Astrocyte of the spinal cord (primary cell): ENCODE measurements at places on chromosomes 7 and 10.
A peak's percentile ranks its signal among the peaks of the same experiment; 100 is the strongest.

GRCh38 chr10:32955790-32956189 is 2.2 kb downstream of the ITGB1 start:
- no peak for DNase-seq

- no peak for DNase-seq
These were observed 97.3 kb downstream of the GRB10 start for GRCh38 chr7:50685135-50686065.

GRCh38 chr10:125844751-125845221 is 21.4 kb downstream of the BCCIP start:
- DNase-seq: no peak

DNA sequence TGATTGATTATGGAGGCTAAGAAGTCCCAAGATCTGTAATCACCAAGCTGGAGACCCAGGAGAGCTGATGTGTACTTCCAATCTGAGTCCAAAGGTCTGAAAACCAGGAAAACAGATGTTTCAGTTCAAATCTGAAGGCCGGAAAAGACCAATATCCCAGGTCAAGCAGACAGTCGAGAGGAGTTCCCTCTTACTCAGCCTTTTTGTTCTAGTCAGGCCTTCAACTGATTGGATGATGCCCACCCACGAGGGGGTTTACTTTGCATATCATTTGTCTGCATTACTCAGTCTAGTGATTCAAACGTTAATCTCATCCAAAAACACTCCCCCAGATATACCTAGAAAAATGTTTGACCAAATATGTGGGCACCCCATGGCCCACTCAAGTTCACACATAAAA is 7.4 kb upstream of the ARID5B start:
- no peak for DNase-seq

DNA sequence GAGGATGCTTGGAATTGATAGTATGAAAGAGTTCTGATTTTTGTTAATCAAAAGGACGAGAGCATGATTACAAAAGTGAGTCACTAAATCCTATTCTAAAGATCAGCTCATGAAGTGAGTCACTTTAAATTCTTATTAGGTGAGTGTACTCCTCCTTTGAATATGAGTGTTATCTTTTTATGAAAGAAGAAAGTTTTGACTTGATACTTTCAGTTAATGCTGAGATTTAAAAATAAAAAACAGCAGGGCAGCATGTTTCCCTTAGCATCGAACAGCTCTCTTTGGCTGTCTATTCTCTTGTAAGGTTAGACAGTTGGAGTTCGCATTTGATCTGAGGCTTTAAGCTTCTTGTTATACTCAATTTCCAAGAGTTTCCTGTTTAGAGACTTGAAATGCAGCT is 222.0 kb downstream of the TWIST1 start:
- DNase-seq: peak; percentile 81

GRCh38 chr7:140035400-140036223 is 27.1 kb downstream of the PARP12 start:
- peak; percentile 37 for DNase-seq

GRCh38 chr10:76430061-76430645 is 998.7 kb downstream of the LRMDA start:
- peak; percentile 16 for DNase-seq

DNA sequence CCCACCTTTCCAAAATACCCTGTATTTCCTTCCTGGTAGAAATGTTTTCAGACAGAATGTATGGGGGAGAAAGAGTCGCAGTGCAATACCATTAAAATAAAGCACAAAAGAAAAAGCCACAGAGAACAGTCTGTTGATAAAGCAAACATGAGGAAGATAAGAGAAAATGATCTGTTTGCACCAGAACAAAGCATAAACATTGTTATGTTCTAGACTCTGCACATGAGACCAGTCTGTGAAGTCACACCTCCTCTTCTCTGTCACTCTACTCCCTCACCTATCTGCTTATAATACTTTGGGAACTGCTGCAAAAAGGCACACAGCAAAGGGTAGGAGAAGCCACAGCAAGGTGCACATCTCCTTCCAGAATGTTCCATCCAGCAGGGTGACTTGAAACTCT is 67.2 kb upstream of the LRGUK start:
- DNase-seq: no peak

DNA sequence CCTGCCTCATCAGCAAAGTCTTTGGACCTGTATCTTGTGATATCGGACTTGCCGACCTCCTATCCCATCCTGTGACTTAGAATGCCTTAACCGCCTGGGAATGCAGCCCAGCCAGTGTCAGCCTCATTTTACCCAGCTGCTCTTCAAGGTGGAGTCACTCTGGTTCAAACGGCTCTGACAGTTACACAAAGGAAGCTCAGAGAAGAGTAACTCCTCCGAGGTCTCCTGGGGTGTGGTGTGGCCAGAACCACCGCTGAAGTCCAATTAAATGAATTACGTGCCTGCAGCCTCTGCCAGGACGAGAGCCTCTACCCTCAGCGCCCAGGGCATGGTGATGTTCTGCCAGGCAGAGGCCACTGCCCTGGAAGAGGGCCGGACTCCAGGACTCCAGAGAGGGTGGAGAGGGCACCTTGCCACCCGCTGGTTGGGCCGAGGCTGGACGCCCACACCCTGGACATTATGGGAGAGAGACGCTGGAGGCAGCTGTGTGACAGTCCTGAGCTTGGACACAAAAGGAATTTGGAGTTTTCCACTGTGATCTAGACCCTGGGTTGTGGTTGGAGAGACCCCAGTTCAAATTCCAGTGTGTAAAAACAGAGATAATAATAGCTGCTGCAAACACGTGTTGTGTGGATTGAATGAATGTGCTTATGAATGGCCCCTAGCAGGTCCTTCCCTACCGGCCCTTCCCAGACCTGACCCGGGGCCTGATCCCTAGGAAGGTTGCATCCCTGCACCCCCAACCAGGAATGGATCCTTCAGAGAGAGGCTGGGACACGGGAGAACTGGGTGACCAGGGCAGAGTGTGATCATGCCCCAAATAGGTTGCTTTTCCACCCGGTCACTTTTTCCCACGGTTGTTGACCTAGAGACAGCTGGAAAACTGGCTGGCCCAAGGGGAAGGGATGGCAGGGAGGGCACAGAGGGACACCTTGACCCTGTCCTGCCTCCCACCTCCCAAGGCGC is 37.8 kb upstream of the FZD9 start:
- no peak for DNase-seq

- no peak for DNase-seq
These were observed 59.8 kb downstream of the PTEN start for GRCh38 chr10:87923233-87923632.

DNA sequence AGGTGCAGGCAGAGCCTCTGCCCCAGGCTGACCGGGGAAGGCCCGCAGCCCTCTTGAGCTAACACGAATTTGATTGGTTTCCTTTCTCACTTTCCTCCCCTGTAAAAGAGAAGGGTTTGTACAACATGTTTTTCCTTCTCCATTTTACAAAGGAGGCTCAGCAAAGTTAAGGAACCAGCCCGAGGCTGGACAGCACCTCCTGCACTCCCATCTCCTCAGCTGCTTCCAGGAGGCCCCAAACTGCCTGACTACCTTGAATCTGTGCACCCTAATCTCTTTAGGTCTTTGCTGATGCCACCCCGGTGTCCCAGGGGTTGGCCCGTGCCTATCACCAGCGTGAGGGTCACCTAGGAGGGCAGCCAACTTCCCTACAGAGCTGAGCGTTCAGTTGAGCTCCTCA is 4.2 kb downstream of the ALKBH4 start:
- no peak for DNase-seq

GRCh38 chr7:159192725-159193453 is 48.2 kb upstream of the VIPR2 start:
- no peak for DNase-seq

- no peak for DNase-seq
These were observed 136.1 kb downstream of the CELF2 start for GRCh38 chr10:11153766-11154165.

DNA sequence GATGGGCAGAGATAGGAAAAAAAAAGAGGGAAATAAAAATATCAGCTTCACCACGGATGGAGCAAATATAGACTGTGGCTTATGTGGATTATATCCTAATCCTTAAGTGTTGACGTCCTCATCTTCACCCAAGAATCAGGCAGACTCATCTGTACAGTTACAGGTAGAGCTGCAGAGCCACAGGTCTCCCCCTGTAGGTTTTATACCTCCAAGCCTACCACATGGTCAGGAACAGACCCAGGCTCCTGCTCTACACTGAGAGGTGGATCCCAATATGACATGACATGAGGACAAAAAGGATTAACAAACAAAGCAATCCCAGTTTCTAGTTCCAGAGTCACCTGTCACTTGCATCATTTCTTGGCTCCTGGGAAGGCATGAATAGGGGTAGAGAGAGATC is 400.8 kb downstream of the SEMA3D start:
- no peak for DNase-seq

DNA sequence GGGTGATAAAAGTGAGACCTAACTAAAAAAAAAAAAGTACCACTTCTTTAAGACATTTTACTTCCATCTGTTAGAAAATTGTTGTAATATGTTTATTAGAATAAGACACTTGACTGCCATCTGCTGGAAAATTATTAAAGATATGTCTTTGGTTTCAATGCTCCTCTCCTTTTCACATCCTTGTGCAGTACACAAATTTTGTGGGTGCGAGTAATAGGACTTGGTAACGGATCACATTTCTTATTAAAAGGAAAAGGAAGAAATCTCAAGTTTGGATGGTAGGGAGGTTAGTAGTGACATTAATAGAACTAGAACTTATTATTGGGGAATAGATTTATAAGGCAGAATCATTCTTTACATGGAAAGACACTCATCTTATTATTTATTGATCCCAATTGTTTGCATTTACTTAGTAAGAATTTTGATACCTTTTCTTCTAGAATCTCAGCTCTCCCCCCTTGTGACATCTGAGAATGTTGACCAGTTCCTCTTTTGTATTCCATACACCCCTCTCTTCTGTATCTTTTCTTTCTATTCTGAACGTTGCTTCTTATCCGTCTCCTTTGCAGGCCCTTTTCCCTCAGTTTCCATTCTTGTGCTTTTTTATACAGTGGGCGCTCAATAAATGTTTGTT is 43.0 kb upstream of the RPA3 start:
- DNase-seq: peak; percentile 78

- peak; percentile 71 for DNase-seq
These were observed 62.9 kb upstream of the FAM171A1 start for GRCh38 chr10:15433850-15434537.

DNA sequence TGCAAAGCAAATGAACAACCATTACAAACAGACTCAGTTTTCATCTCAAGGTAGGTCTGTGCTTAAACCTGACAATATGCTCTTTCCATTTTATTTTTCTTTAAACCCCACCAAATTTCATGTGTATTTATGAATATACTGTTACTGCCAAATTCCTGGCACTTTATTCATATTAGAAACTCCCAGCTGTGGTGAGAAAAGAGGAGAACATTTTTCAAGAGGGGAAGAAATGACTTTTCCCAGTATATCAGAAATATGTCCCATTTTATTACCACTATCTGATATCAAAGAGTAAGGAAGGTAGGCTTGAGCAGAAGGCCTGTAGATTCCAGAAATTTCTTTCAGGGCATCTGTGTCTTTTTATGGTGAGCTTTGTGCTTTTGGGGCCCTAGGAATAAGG is 189.6 kb downstream of the ADAM12 start:
- no peak for DNase-seq

- no peak for DNase-seq
These were observed 7.1 kb downstream of the CRYGN start for GRCh38 chr7:151432658-151433521.

- peak; percentile 2 for DNase-seq
These were observed 29.3 kb downstream of the DYNC2I1 start for GRCh38 chr7:158885624-158886023.

GRCh38 chr7:137480824-137481365 is 137.4 kb upstream of the PTN start:
- DNase-seq: peak; percentile 62

DNA sequence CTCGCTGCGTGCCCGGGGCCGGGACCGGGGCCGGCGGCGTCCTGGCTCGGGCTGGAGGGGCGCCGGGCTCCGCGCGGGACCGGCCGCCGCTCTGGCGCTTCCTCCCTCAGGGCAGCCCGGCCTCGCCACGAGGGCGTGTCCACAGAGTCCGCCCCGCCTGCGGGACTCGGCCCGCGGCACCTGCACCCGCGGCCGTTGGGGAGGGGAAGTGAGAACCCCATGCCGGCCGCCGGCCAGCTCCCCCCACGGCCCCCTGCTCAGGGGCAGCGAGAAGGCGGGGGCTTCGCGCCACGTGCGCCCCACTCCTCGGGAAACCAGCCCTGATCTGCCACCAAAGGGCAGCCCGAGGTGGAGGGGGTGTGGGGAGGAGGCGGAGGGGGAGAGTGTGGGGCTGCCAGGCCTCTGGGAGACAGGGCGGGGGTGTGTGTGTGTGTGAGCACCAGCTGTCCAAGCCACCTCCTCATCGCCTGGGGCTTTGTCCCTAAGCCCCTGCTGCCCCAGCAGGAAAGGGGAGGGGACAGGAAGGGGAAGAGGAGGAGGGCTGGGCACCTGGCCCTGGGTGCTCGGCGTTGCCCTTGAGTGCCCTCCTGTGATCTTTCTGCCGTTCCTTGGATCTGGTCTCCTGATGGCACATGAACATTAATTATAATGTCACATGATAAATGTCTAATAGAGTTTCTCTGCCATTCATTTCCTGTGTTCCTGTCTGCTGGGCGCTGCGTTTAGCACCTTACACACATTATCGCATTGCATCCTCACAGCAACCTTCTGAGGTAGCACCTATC is at the start of gene PIK3AP1:
PIK3AP1 (minus strand) TSS at position 93 of the 785 bp plus-strand sequence. CDS start 120 bp downstream, outside the sequence.
- no peak for DNase-seq

- peak; percentile 13 for DNase-seq
These were observed 22.9 kb upstream of the GPR22 start for GRCh38 chr7:107446988-107447387.

DNA sequence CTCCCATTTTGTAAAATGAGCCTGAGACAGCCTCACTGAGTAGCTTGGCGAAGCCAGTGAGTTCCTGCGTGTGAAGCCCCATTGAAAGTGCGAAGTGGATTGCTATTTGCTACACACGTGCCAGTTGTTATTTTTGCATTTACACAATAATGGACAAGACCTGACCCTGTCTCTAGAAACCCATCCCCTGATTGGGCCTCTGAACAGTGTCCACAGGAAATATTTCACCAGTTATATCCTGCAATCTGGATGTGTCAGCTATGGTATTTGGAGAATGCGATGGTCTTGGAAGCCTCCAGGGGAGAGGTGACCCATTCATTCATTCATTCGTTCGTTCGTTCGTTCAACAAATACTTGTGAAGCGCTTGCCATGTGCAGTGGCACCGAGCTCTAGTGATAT is 37.1 kb downstream of the COL13A1 start:
- DNase-seq: peak; percentile 52

- DNase-seq: peak; percentile 74
These were observed 61.9 kb downstream of the MKI67 start for GRCh38 chr10:128064108-128064969.

DNA sequence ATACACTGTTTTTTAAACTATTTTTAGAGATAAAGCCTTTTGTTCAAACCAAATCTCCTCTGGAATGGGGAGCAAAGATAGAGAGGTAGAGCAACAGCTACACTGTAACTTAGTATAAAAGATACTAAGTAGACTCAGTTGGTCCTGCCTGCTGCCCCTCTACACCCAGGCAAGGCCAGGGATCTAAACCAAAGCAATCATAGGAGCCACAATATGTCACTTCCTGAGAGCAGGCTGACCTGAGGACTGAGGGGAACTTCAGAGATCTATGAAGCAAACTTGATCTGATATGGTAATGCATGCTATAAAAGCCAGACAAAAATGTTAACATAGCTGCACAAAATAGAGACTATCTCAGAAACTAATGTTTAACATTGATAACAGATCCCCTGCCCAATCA is 7.0 kb upstream of the TRDMT1 start:
- no peak for DNase-seq
